ENCODE measurements at places on chromosomes 7 and 10.

DNA sequence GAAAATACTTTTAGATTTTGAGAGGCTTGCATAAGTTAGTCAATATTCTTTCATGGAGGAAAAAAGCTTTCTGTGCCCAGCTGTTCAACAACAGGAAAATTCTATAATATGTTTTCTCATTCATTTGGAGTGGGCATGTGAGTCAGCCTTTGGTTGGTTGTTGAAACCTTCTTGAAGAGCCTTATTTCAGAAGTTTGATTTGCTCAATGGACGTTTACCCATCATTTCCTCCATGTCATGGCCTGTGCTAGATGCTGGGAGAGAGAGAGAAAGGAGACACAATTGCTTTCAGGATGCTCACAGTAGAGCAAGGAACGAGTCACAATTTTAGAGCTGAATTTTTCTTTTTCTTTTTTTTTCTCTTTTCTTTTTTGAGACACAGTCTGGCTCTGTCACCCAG lies 181.7 kb downstream of the PRKCQ start:
- no peak for DNase-seq

DNA sequence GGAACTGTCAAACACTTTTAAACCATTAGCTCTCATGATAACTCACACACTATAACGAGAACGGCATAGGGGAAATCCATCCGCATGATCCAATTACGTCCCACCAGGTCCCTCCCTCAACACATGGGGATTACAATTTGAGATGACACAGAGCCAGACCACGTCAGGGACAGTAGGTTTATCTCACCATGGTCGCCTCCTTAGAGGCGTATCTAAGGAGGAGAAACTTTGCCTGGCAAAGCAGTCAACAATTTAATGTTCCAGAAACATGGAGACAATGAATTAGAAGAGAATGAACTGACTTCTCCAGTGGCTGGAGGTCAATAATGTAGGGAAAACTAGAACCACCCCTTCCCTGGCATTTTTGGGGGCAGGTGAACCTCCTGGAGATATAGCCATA lies 488.4 kb upstream of the AUTS2 start:
- DNase-seq, result no peak

GRCh38 chr10:101230183-101230917 lies 1.1 kb upstream of the LBX1 start:
- no peak for DNase-seq

DNA sequence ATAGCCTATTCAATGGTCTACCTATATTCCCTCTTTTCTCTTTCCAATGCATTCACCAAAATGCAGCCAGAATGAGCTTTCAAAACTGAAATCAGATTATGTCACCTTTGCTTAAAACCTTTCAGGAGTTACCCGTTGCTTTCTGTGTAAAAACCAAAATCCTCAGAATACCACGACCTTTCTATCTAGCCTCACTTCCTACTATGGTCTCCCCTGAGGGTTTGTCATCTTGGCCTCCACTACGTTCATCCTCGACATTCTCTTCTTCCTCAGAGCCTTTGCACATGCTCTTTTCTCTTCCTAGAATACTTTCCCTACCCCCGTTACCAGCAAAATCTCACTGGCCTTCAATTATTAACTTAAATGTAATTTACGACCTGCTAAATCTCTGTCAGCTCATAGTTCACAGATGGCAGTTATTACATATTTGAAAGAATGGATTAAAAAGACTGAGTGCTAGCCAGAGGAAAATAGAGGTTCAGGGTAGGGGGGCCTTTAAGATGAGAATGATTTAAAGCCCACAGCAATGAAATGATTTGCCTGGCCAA lies 380.8 kb upstream of the C7orf33 start:
- no peak for DNase-seq

GRCh38 chr10:3786295-3787015 lies 1.4 kb upstream of the KLF6 start:
- no peak for DNase-seq

DNA sequence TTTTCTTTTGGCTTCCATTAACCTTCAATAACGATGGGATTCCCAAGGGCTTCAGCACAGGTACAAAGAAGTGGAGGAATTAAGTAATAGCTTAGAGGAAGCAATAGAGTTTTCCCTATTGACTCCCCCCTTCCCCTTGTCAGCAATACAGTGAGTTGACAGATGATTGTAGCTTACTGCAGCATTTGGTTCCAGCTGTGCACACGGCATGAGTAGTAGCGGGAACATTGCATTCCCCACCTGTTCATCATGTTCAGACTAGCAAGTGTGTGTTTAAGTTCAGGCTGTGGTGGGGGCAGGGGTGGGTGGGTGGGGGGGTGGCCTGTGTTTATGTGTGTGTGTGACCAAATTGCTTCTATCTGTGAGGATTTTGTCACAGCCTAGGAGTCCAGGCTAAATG lies 4.6 kb upstream of the ADRA2A start:
- DNase-seq, result no peak

All from cerebellar nuclear complex (tissue), 1 donor.